Lower lobe of right lung (tissue), 2 donors: ENCODE measurements at places on chromosomes 7 and 10. TPM values are rescaled to one million over a fixed set of nuclear protein-coding genes. Genes with fewer than 3 reads are reported as not detected.
A peak's percentile ranks its signal among the peaks of the same experiment; 100 is the strongest.

The LIPN gene
- 1.6 TPM for total RNA-seq

The LRMDA gene
- 29.9 TPM for total RNA-seq

The PRPS1L1 gene
- not detected for total RNA-seq

The PRTFDC1 gene
- 3.8 TPM for total RNA-seq

The CDHR1 gene
- 0.24 TPM for total RNA-seq

The ORC5 gene
- 16.0 TPM for total RNA-seq

GRCh38 chr7:155455776-155456737 lies 1.9 kb upstream of the EN2 start:
- H3K27me3 ChIP-seq: peaks cover 96% of the 10 kb centered on the region
- no peak overlapping the region for H3K27ac ChIP-seq
- H3K4me1 ChIP-seq: peaks cover 23% of the 10 kb centered on the region
- no peaks in the 10 kb centered on the region for H3K36me3 ChIP-seq

- no peak for DNase-seq
- no peaks in the 10 kb centered on the region for H3K4me1 ChIP-seq
- no peak overlapping the region for H3K27ac ChIP-seq
Measured at GRCh38 chr7:158277219-158278141, 310.1 kb downstream of the PTPRN2 start.

- no peak overlapping the region for H3K4me3 ChIP-seq
- no peak overlapping the region for H3K27ac ChIP-seq
- DNase-seq: no peak
- no peaks in the 10 kb centered on the region for H3K4me1 ChIP-seq
- H3K27me3 ChIP-seq: no peaks in the 10 kb centered on the region
Measured at GRCh38 chr7:26476271-26476670, 184.6 kb downstream of the SNX10 start.

DNA sequence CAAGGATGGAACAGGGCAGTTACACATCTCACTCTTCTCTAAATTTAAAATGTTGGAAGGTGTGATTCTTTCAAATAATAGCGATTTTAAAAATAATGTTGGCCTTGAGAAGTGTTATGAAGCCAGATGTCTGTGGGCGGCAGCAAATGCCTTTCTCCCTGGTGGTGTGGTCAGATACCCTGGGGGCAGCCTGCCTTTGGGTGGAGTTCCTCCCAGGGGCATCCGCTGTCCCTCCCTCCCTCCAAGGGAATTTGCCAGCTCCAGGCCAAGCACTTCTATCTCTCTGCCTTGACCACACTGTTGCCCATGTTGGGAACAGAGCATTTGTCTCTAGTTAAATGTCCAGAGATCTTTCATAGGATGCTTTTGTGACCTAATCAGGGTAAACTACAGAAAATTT lies 121.4 kb downstream of the POU6F2 start:
- H3K4me3 ChIP-seq: no peak overlapping the region
- no peak for DNase-seq
- H3K27me3 ChIP-seq: no peaks in the 10 kb centered on the region
- H3K27ac ChIP-seq: no peak overlapping the region
- no peaks in the 10 kb centered on the region for H3K36me3 ChIP-seq

- H3K4me3 ChIP-seq: no peak overlapping the region
- DNase-seq: no peak
- H3K27me3 ChIP-seq: no peaks in the 10 kb centered on the region
- H3K27ac ChIP-seq: no peak overlapping the region
- H3K4me1 ChIP-seq: no peaks in the 10 kb centered on the region
Measured at GRCh38 chr7:8516976-8517375, 83.6 kb downstream of the NXPH1 start.

DNA sequence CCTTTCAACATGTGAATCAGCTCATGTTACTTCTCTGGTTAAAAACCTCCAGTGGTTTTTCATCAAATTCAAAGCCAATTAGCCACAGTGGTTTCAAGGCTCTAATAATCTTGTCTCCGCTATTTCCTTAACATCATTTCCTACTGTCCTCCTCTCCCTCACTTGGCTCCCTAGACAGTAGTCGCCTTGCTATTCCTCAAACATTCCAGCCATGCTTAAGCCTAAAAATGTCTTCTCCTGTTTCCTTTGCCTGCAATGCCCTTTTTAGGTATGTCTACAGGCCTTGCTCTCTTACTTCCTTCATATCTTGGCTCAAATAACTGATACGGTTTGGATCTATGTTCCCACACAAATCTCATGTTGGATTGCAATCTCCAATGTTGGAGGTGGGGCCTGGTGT lies 779.4 kb upstream of the LRRN3 start:
- no peaks in the 10 kb centered on the region for H3K36me3 ChIP-seq
- DNase-seq: no peak
- no peaks in the 10 kb centered on the region for H3K4me1 ChIP-seq
- no peaks in the 10 kb centered on the region for H3K27me3 ChIP-seq
- no peak overlapping the region for H3K27ac ChIP-seq
- H3K4me3 ChIP-seq: no peak overlapping the region

DNA sequence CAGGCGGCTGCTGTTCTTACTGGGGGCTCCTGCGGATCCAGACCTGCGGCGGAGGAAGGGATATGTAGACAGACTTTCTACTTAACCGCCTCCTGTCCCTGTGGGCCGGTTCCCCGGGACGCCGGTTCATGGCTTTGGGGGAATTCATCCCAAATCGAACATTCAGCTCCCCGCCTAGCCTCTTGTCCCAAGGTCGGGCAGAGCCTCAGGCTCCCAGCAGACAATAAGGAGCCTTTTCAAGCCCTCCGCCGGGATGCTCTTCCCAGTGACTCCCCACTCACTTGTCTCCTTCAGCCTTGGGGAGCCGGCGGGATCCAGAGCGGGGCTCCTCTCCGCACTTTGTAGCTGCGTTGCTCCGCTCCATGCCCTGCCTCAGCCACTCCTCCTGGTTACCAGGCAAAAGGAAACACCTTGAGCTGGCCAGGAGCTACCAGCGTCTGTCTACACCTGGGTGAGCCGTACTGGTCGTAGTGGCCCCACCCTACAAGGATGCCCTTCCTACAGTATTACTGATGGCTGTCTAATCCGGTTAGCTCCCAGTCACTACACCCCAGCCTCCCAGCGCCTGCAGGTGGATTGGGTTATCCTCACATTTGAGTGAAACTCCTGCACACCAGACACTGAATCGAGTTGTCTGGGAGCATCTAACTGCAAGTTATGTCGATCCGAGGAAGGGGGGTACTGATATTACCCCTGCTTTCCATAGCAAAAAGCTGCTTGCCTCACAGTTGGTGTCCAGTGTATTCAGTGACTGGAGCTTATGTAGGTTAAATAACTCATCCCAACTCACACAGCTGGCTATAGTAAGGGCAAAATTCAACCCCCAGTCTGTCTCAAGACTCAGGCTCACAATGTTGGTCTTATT lies at the start of gene C10orf95:
Gene C10orf95 (minus strand): TSS at position 439 of the 865 bp plus-strand sequence. CDS start 450 bp downstream, outside the sequence.
- peak; percentile 62 for DNase-seq
- no peaks in the 10 kb centered on the region for H3K36me3 ChIP-seq
- H3K27ac ChIP-seq: peak within 1 kb of the TSS; percentile 83
- H3K27me3 ChIP-seq: no peaks in the 10 kb centered on the region

DNA sequence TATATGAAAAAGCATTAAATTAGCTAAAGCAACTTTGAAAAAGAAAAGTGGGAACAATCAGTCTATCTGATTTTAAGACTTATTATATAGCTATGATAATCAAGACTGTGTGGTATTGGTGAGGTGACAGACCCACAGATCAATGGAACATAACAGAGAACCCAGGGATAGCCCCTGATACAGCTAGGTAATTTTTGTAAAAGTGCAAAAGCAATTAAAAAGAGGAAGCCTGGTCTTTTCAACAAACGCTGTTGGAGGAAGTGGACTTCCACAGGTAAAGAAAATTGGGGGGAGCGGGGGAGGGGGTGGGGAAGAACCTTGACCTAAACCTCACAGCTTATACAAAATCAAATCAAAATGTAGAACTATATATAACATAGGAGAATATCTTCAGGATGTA lies 45.4 kb downstream of the GNA12 start:
- H3K27ac ChIP-seq: no peak overlapping the region
- H3K4me3 ChIP-seq: no peak overlapping the region
- peaks cover 12% of the 10 kb centered on the region for H3K36me3 ChIP-seq
- no peaks in the 10 kb centered on the region for H3K27me3 ChIP-seq

GRCh38 chr7:18345641-18346234 lies 149.8 kb upstream of the HDAC9 start:
- no peaks in the 10 kb centered on the region for H3K36me3 ChIP-seq
- no peaks in the 10 kb centered on the region for H3K4me1 ChIP-seq
- no peak overlapping the region for H3K27ac ChIP-seq
- no peaks in the 10 kb centered on the region for H3K27me3 ChIP-seq

DNA sequence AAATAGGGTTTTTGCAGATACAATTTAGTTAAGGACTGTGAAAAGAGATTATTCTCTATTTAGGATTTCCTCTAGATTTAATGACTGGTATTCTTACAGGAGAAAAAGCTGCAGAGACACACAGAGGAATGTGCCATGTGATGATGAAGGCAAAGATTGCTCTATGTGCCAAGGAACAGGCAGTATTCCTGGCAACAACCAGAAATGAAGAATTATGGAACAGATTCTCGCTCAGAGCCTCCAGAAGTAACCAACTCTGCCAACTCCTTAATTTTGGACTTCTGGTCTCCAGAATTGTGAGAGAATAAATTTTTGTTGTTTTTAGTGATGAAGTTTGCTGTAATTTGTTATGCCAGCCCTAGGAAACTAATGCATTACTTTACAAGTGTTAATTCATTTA lies 307.6 kb upstream of the SEMA3A start:
- no peak overlapping the region for H3K27ac ChIP-seq
- DNase-seq: no peak
- H3K27me3 ChIP-seq: no peaks in the 10 kb centered on the region
- no peak overlapping the region for H3K4me3 ChIP-seq
- H3K36me3 ChIP-seq: no peaks in the 10 kb centered on the region
- no peaks in the 10 kb centered on the region for H3K4me1 ChIP-seq

DNA sequence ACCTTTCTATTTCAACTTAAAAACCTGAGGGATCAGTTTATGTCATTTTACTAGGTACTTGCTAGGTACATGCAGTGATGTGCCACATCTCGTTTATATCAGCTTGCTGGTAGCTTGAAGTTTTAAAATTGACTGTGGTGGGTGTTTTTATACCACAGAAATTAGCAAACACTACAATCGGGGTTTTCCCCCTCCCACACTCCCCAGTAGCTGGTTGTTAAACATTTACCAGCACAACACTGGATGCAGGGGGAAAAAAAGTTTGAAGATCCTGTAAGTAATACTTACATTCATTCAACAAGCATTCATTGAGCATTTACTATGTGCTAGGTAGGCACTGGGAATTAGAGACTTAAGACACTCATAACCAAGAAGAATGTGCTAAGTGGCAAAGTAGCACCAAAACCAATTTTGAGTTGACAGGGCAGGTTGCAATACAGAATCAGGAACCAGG lies 32.6 kb downstream of the USP6NL start:
- no peak overlapping the region for H3K4me3 ChIP-seq
- peaks cover 4% of the 10 kb centered on the region for H3K4me1 ChIP-seq
- H3K36me3 ChIP-seq: no peaks in the 10 kb centered on the region
- no peak overlapping the region for H3K27ac ChIP-seq
